Umbilical cord (tissue), 2 donors: ENCODE measurements at places on chromosomes 5 and 9. TPM values are rescaled to one million over a fixed set of nuclear protein-coding genes. Genes with fewer than 3 reads are reported as not detected.

GRCh38 chr5:14816999-14817761 is 54.4 kb downstream of the ANKH start:
- DNase-seq: no peak

DNA sequence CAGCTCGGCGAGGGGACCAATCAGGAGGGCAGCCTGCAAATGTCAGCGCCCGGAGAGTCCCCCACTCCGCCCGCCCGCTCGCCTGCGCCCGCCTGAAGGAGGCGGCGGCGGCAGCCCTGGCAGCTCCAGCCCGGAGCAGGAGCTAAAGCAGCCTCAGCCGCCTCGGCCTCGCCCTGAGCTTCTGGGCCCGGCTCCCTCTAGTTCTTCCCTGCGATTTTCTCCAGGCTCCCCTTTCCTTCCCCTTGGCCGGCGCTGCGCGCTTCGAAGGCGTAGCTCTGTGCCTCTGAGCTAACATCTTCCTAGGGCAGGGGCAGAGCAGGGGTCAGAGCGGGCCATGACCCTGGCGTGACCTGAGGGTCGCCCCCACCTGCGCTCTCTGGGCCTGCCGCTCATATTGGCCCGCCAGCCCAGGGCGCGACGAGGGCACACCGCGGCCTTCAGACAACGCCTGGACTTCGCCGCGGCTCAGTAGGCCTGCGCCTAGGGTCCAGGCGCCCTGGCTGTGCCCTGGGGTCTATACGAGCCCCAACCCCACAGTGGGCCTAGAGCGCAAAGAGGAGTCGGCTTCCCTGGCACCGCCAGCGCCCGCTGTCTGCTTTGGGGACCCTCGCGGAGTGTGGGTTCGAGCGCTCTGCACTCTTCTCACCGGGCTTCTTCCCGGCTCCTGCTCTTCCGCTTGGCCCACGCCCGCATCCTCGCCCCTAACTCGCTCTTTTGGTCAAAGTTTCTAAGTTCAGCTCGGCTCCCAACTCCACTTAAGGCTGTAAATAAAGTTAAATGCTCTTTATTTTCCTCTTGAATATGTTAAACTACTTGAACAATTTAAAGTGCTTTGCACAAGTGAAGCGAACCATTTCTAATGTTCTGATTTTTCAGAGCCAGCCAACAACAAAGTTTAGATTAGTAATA is 504 bp upstream of the OTP start:
- DNase-seq: no peak

GRCh38 chr9:135183528-135184180 is 96.2 kb downstream of the OLFM1 start:
- no peak for DNase-seq

DNA sequence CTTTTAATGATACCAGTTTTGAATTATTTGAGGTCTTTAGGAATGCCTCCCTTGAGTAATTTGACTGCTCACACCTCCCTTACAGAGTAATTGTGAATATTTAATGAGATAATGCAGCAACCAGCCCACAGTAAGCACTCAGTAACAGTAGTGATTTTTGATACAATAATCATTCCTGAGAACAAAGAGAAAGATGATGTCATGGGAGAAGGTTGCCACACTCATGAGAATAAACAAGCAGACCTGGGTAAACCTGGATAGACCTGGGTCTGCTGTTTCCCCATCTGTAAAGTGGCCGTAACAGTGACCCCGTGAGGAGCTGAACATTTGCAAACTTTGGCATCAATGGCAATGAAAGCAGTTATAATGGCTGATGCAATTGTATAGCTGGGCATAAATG is 4.2 kb downstream of the C1QTNF2 start:
- no peak for DNase-seq

DNA sequence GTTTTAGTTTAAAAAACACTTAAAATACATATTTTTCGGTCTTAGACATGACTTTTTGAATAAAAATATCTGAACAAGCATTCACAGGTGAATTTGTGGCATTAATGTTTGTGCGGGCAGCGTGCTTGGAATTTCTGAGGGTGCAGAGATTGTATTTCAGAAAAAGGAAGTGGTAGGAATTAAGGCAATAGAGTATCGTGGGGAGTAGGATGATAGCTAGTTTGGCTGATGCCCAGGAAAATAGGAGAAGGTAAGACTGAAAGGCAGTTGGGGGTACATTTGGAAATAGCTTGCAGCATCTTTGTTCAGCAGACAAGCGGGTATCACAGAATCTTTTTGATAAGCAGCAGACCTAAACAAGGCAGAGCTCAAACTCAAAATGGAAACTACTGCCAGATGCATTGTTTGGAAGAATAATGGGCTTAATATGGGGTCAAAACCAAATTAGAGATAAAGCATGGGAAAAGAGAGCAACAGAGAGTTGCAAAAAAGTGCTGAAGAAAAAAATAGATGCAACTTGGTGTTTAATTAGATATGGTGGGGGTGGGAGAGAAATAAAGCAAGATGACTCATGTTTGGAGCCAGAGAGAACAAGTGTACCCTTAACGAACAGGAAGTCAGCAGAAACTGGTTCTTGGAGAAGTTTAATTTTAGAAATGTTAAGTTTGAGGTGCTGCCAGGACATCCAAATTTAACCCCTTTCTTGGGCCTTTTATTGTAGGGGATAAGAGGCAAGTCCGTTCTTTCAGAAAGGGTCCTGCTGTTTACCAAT is 85.7 kb upstream of the ARRDC3 start:
- DNase-seq: no peak

DNA sequence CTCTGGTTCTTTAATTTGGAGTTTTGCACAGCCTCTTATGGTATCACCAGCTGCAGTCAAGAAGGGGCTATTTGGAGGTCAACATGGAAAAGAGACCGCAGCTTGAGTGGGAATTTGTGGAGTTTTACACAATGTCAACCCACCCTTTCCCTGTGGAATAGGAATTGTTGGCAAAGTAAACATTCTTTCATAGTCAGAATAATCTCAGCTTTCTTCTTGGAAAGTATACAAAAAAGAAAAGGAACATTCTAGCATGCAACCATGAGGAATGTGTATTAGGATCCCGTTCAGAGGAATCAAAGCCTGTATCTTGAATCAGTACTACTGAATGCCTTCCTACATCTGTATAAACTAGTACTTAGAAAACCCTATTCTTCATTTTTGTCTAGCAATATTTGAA is 107.6 kb downstream of the LURAP1L start:
- DNase-seq: peak; percentile 68

GRCh38 chr9:69801989-69802388 is 18.6 kb upstream of the CFAP95 start:
- no peak for DNase-seq

DNA sequence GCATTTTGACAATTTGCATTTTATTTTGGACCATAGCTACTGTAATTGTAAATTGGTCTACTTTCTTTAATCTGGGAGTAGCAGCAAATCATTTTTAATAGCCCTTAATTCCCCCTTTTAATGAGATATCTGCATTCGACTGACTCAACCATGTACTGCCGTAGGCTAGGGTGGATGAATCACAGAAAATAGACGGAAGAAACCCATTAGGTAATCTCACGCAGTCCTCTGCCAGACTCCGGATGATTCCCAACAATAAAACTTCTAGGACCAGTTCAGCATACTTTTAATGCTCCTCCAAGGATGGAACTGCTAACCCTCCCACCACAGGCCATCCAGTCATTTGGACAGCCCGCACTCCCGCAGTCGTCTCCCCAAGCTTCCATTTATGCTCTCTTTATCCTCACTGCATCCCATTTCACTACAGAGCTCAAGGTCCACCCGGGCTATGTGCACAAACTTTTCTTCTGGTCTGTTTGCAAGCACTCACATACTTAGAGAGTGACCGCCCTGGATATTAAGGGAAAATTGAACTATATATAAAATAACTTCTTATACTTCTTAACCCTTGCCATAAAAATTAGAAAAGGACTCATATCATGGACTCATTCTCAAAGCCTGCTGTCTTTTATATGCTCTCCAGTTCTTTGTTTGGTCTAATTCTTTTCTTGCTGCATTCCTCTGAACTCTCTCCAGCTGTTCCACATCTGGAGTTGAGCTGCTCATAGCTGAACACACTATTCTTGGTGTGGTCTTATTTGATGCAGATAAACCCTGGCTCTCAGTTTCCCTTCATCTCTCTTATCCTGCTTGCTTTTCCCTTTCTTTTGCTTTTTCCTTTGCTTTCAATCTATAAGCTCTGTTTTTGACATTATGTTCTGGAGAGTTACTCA is 326.6 kb downstream of the ARL15 start:
- DNase-seq: peak; percentile 86

GRCh38 chr9:2722715-2723114 is 5.4 kb downstream of the KCNV2 start:
- DNase-seq: no peak

GRCh38 chr9:26656003-26656870 is 236.4 kb downstream of the CAAP1 start:
- peak; percentile 10 for DNase-seq

- no peak for DNase-seq
Observed at GRCh38 chr5:163889369-163889768, 383.9 kb downstream of the MAT2B start.

GRCh38 chr5:37816883-37817282 is 23.0 kb downstream of the GDNF start:
- no peak for DNase-seq

GRCh38 chr5:83551821-83552220 is 80.3 kb downstream of the VCAN start:
- peak; percentile 43 for DNase-seq

- DNase-seq: no peak
Observed at GRCh38 chr5:157143127-157143971, 684 bp upstream of the MED7 start.

GRCh38 chr5:76607353-76607871 is 15.8 kb downstream of the F2RL2 start:
- peak; percentile 40 for DNase-seq

- no peak for DNase-seq
Observed at GRCh38 chr5:136034984-136035383, 6.2 kb downstream of the TGFBI start.

DNA sequence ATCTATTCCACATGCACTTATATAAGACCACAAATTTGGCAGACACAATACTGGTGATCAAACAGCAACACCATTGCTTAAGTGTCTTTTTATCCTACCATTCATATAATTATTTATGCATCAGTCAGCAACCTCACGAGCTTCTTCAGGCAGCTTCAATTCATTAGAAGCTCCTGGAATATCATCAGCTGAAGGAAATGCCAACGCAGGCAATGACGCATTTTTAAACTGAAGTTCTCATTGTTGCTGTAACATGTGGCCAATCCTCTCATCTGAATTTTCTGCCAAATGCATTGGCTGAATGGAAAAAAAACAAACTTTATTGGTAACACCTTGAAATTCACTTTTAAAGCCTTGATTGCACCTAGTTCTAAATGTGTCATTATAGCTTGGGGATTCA is 376.4 kb upstream of the RGMB start:
- DNase-seq: no peak

DNA sequence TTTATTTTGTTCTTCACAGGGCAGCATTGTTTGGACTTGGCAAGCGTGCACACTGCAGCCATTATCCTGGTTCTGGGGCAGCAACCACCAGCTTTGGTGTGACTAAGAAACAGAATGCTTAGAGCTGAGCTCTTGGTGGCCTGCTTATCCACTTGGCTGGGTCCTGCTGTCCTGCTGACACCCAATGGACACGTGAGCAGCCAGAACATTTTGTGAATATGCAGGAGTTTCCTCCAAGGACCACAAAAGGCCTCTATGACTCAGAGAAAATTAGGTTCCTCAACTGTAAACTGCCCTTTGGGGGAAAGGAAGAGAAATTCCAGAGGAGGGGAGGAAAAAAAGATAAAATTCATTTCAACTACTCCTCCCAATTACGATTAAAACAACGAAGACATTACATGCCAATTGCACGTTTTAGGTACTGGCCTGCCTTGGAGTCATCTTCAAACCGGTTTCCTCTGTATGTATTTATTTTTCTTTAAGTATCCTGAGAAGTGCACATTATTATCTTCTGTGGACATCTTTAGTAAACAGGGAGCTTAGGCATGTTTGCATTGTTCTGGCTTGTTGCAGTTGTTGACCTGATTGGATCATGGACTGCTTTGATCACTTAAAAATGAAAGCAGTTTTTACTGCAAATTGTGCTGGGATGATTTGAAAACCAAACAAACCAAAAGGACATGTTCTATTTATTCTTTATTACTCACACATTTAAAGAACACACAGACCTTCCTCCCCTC is 82.3 kb upstream of the TLE4 start:
- DNase-seq: peak; percentile 24

GRCh38 chr5:142014911-142015584 is 2.2 kb upstream of the GNPDA1 start:
- peak; percentile 55 for DNase-seq

GRCh38 chr5:160852049-160852448 is at the start of gene ATP10B:
TSS of gene ATP10B (minus strand) at chr5:160852211. CDS start at chr5:160688074, 164,137 bp downstream.
- no peak for DNase-seq

GRCh38 chr9:128690684-128691034 is 1.6 kb downstream of the SET start:
- no peak for DNase-seq

DNA sequence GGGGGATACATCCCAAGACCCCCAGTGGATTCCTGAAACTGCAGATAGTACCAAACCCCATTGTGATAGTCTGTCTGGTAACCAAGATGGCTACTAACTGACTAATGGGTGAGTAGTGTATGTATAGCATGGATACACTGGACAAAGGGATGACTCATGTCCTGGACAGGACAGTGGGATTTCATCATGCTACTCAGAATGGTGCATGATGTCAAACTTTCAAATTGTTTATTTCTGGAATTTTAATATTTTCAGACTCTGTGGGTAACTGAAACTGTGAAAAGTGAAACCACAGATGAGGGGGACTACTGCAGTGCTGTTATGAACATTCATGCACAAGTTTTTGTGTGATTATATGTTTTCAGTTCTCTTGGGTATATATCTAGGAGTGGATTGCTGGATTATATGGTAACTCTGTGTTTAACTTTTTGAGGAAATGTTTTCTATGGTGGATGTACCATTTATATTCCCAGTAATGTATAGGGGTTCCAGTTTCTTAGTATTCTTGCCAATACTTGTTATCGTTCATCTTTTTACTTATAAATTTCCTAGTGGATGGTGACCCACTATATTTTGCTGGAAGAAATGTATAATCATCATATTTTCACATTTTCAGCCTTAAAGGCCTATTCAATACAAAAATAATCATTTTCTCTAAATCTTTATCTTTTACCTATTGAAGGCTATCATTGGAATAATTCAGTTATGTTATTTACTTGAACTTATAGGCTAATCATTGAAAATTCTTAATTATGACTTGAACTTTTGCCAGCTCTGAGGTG is 140.9 kb downstream of the NR3C1 start:
- DNase-seq: no peak

GRCh38 chr9:113589407-113589806 is 125.9 kb downstream of the RGS3 start:
- no peak for DNase-seq

AQP7 gene
- total RNA-seq: 0.48 TPM

NTRK2 gene
- 7.7 TPM for total RNA-seq

KCNV2 gene
- total RNA-seq: 1.4 TPM

TNFSF15 gene
- 4.3 TPM for total RNA-seq

ADAMTS13 gene
- total RNA-seq: 2.2 TPM

SLC36A2 gene
- total RNA-seq: 1.7 TPM

SH2D3C gene
- 4.6 TPM for total RNA-seq

GPR151 gene
- 1.2 TPM for total RNA-seq

POU5F2 gene
- 6.5 TPM for total RNA-seq

GPSM1 gene
- total RNA-seq: 46.5 TPM

BTNL8 gene
- total RNA-seq: not detected

IL4 gene
- total RNA-seq: not detected

ANKRD18A gene
- 1.4 TPM for total RNA-seq

PCDHB11 gene
- 5.1 TPM for total RNA-seq

ERP44 gene
- total RNA-seq: 23.8 TPM
